ENCODE measurements at places on chromosomes 4 and X. TPM values are rescaled to one million over a fixed set of nuclear protein-coding genes. Genes with fewer than 3 reads are reported as not detected.
A peak's percentile ranks its signal among the peaks of the same experiment; 100 is the strongest.

DNA sequence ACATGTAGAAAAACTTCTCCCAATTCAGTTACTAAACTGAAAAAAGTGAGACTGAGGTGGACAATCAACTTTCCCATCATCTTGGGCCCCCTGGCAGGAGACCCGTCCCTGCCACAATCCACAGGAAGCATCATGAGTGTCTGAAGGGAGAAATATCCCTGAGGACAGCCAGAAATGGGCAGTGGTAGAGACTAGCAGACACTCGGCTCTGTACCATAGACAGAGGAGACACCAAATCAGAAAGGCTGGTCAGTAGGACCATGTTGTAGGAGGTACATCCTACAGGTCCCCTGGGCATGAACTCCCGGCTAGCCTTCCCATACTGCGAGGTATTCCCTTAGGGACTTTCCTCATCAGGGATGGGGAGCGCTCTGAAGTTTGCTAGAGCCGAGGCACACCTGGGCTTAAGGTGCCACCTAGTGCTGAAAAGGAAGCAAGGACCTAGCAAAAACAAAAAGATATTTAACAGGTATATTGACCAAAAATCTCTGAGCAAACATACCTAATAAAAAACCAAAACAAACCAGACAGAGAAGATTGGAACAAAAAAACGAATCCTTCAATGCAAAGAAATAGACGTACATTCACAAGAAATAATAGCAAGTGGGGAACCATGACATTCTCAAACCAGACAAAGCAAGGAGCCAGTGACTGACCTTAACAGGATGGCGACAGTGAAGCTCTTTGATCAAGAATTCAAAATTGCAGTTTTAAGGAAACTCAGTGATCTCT, 55.6 kb downstream of the HAUS3 start:
- H3K4me3 ChIP-seq: no peak overlapping the region
- H3K4me1 ChIP-seq: no peaks in the 10 kb centered on the region
- DNase-seq: peak; percentile 47
- H3K27me3 ChIP-seq: no peaks in the 10 kb centered on the region
- H3K36me3 ChIP-seq: no peaks in the 10 kb centered on the region

- no peak overlapping the region for H3K4me3 ChIP-seq
- no peaks in the 10 kb centered on the region for H3K27me3 ChIP-seq
- DNase-seq: no peak
These were observed 425.0 kb downstream of the MID1IP1 start for GRCh38 chrX:39226251-39226650.

- H3K27ac ChIP-seq: no peak overlapping the region
- H3K27me3 ChIP-seq: no peaks in the 10 kb centered on the region
- H3K4me1 ChIP-seq: no peaks in the 10 kb centered on the region
- no peaks in the 10 kb centered on the region for H3K36me3 ChIP-seq
- no peak for DNase-seq
These were observed 157.1 kb upstream of the LNX1 start for GRCh38 chr4:53748328-53748772.

Gene LINC00632
- 0.46 TPM for total RNA-seq

- H3K27me3 ChIP-seq: no peaks in the 10 kb centered on the region
- no peaks in the 10 kb centered on the region for H3K36me3 ChIP-seq
- no peak for DNase-seq
- H3K27ac ChIP-seq: no peak overlapping the region
These were observed 14.3 kb upstream of the TDO2 start for GRCh38 chr4:155889031-155889793.

Gene VCX3A
- 2.3 TPM for total RNA-seq

GRCh38 chr4:173379929-173380328, 9.2 kb downstream of the SAP30 start:
- H3K4me1 ChIP-seq: no peaks in the 10 kb centered on the region
- no peak for DNase-seq
- no peak overlapping the region for H3K4me3 ChIP-seq
- H3K36me3 ChIP-seq: no peaks in the 10 kb centered on the region
- H3K27ac ChIP-seq: no peak overlapping the region

DNA sequence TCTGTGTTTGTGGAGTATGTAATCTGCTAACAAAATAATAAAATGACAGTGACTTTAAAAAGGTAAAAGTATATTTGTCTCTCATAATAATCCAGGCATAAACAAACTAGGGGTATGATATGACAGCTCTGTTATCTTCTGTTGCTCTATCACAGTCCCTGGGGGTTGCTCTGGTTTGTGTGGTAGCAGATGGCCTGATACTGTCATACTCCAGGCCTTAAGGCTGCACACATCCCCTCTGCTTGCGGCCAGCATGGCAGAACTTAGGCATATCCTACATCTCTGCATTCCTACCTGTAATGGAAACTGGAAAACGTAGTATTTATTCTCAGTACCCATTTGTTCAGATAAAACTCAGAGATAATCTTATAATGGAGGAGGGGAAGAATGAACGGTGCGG, 117.9 kb upstream of the HAND2 start:
- no peak for DNase-seq
- no peaks in the 10 kb centered on the region for H3K27me3 ChIP-seq
- no peak overlapping the region for H3K4me3 ChIP-seq
- H3K36me3 ChIP-seq: no peaks in the 10 kb centered on the region
- H3K27ac ChIP-seq: no peak overlapping the region

GRCh38 chr4:154439224-154439623, 52.4 kb downstream of the DCHS2 start:
- H3K4me3 ChIP-seq: no peak overlapping the region
- no peaks in the 10 kb centered on the region for H3K36me3 ChIP-seq
- no peaks in the 10 kb centered on the region for H3K27me3 ChIP-seq
- H3K27ac ChIP-seq: no peak overlapping the region

GRCh38 chr4:164383058-164383357, 370.9 kb upstream of the SMIM31 start:
- DNase-seq: no peak
- no peaks in the 10 kb centered on the region for H3K36me3 ChIP-seq
- H3K27ac ChIP-seq: no peak overlapping the region
- no peaks in the 10 kb centered on the region for H3K27me3 ChIP-seq
- H3K4me3 ChIP-seq: no peak overlapping the region

DNA sequence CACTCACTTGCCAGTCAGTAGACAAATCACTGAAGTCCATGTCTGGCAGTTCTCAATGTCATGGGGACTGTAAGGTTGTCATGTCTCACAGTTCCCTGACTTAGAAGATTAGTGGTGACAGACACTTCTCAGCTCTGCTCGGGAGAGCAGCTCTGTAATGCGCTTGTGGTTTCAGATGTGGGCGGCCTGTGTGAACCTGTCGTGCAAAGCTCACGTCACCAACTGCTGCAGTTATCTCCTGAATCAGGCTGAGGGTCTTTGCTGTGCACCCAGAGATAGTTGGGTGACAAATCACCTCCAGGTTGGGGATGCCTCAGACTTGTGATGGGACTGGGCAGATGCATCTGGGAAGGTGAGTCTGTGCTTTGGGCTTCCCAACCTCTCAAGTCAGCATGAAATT, at the start of gene IL9R:
IL9R (plus strand) TSS at position 261 of the 400 bp plus-strand sequence; CDS start at position 325, 64 bp downstream.
- no peak within 1 kb of the TSS for H3K27ac ChIP-seq
- H3K27me3 ChIP-seq: no peaks in the 10 kb centered on the region
- H3K4me3 ChIP-seq: no peak within 1 kb of the TSS
- DNase-seq: no peak

Gene DIPK2B
- total RNA-seq: not detected

GRCh38 chrX:43655151-43656004, 721 bp upstream of the MAOA start:
- DNase-seq: no peak
- peak overlapping the region; percentile 56 for H3K4me3 ChIP-seq
- no peaks in the 10 kb centered on the region for H3K4me1 ChIP-seq
- H3K36me3 ChIP-seq: no peaks in the 10 kb centered on the region
- no peaks in the 10 kb centered on the region for H3K27me3 ChIP-seq

Gene SYTL4
- 23.6 TPM for total RNA-seq

Gene FAM47A
- total RNA-seq: not detected

- H3K4me1 ChIP-seq: peaks cover 17% of the 10 kb centered on the region
- no peak for DNase-seq
These were observed 1.8 kb upstream of the ZCCHC4 start for GRCh38 chr4:25310803-25311166.

DNA sequence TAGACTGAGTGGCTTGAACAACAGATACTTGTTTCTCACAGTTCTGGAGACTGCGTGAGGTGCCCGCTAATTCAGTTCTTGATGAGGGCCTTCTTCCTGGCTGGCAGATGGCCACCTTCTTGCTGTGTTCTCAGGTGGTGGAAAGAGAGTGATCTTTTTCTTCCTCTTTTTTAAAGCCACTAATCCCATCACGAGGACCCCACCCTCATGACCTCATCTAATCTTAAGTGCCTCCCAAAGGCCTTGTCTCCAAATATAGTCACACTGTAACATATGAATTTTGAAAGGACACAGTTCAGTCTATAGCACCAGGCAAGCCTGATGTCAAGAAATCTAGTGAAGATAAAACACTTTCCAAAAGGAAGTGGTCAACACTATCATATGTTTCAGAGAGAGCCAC, 12.4 kb downstream of the VAMP7 start:
- no peaks in the 10 kb centered on the region for H3K27me3 ChIP-seq
- H3K27ac ChIP-seq: no peak overlapping the region
- no peaks in the 10 kb centered on the region for H3K4me1 ChIP-seq
- no peak overlapping the region for H3K4me3 ChIP-seq
- H3K36me3 ChIP-seq: no peaks in the 10 kb centered on the region
- DNase-seq: no peak

DNA sequence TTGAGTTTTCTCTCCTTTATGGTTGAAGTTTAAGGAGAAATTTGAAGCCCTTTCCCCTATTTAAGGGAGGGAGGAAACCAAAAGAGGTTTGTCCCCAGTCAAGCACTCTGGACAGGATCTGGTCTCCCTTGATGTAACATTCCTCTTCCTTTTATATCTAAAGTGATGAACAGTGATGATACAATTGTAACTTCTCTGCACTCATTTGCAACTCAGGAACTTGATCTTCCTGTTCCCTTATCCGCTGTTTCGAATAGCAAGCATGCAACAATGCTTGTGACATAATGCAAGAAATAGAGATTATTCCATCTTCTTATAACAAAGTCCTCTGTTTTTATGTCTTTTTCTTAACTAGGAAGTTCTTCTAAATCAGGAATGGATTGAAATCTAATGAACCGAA, 18.3 kb downstream of the ALPK1 start:
- no peak overlapping the region for H3K27ac ChIP-seq
- no peak overlapping the region for H3K4me3 ChIP-seq
- H3K27me3 ChIP-seq: no peaks in the 10 kb centered on the region
- H3K36me3 ChIP-seq: no peaks in the 10 kb centered on the region

Gene THAP9
- 3.5 TPM for total RNA-seq

- DNase-seq: peak; percentile 50
- 0 out of 2 replicates have a peak, but pooled peaks cover 3% of the 10 kb centered on the region for H3K36me3 ChIP-seq
- no peak overlapping the region for H3K4me3 ChIP-seq
- no peaks in the 10 kb centered on the region for H3K4me1 ChIP-seq
- H3K27ac ChIP-seq: peak overlapping the region; percentile 10
- no peaks in the 10 kb centered on the region for H3K27me3 ChIP-seq
These were observed 20.6 kb downstream of the SH3D19 start for GRCh38 chr4:151304755-151305154.

DNA sequence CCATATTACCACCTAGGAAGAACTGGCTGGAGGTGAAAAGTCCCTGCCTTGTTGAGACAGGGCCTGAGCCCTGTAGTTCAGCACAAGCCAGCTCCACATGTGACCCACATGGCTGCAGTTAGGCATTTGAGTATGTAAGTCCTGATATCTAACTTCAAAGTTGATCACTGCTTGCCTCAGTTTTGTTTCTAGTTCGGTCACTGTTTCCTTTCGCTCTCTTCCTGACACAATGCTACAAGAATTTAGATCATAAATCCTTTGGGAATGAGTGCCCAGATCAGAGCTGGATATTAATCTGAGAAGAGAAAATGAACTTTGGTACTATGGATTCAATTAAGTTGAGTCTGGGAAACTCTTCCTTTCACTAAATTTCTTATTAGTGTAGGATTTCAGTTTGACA, 48.4 kb downstream of the AKAP4 start:
- H3K4me3 ChIP-seq: no peak overlapping the region
- no peak for DNase-seq
- no peaks in the 10 kb centered on the region for H3K36me3 ChIP-seq
- H3K4me1 ChIP-seq: no peaks in the 10 kb centered on the region

GRCh38 chr4:15547392-15547791, 77.7 kb downstream of the CC2D2A start:
- no peak overlapping the region for H3K27ac ChIP-seq
- H3K36me3 ChIP-seq: no peaks in the 10 kb centered on the region
- no peak for DNase-seq
- no peak overlapping the region for H3K4me3 ChIP-seq
- H3K4me1 ChIP-seq: no peaks in the 10 kb centered on the region

Gene XG
- total RNA-seq: not detected

Gene SULT1B1
- total RNA-seq: 0.24 TPM

DNA sequence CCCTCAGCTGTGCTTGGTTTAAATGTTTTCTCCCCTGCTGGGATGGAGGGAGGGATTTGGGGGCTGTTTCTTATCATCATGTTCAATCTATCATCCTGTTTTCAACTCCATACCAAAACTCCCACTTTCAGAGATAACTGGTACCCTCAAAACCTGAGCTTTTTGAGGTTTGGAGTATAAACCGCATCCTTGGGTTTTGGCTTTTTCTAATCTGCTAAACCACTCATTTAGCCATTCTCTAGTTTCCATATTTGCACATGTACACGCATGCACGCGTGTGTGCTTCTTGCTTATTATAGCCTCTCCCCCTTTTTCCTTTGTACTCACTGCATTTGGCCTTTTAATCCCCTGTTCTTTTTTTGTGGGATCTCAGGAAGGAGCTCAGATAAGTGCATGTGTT, 116.7 kb upstream of the TEX13D start:
- no peaks in the 10 kb centered on the region for H3K27me3 ChIP-seq
- no peak overlapping the region for H3K27ac ChIP-seq
- DNase-seq: no peak
- no peaks in the 10 kb centered on the region for H3K36me3 ChIP-seq

Gene SPIN4
- 14.1 TPM for total RNA-seq

GRCh38 chrX:110280954-110281353, 36.9 kb downstream of the AMMECR1 start:
- 0 out of 2 replicates have a peak, but pooled peaks cover 15% of the 10 kb centered on the region for H3K36me3 ChIP-seq
- no peak overlapping the region for H3K27ac ChIP-seq
- peaks cover 24% of the 10 kb centered on the region for H3K4me1 ChIP-seq

- DNase-seq: no peak
- H3K27me3 ChIP-seq: no peaks in the 10 kb centered on the region
- H3K4me3 ChIP-seq: no peak overlapping the region
- no peaks in the 10 kb centered on the region for H3K4me1 ChIP-seq
- no peaks in the 10 kb centered on the region for H3K36me3 ChIP-seq
These were observed 62.7 kb downstream of the ENOX2 start for GRCh38 chrX:130840345-130840744.

DNA sequence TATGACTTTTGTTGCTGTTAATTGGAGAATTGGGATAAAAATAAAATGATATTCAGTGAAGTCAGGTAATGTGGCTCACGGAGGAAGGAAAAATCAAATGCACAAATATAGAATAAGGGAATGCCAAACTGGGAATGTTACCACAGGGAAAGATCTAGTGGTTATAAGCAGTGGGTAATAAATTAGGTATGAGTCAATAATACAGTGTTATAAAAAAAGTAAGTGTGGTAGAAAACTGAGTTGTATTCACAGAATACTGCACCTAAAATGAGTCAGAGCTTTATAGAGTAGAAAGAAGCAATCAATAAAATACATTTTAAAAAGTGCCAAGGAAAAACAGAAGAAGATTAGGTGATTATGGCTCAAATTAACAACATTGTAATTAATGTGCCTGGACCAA, 34.5 kb downstream of the INTS12 start:
- 0 out of 2 replicates have a peak, but pooled peaks cover 3% of the 10 kb centered on the region for H3K4me1 ChIP-seq
- no peaks in the 10 kb centered on the region for H3K36me3 ChIP-seq
- H3K4me3 ChIP-seq: no peak overlapping the region
- H3K27me3 ChIP-seq: no peaks in the 10 kb centered on the region

- no peaks in the 10 kb centered on the region for H3K36me3 ChIP-seq
- no peaks in the 10 kb centered on the region for H3K27me3 ChIP-seq
- H3K4me3 ChIP-seq: no peak overlapping the region
- no peak overlapping the region for H3K27ac ChIP-seq
- no peak for DNase-seq
These were observed 34.6 kb downstream of the USP9X start for GRCh38 chrX:41119803-41120202.

Gene HSFX4
- not detected for total RNA-seq

Measured in PC-9 (cell line).